ENCODE measurements at places on chromosomes 6 and 20. TPM values are rescaled to one million over a fixed set of nuclear protein-coding genes. Genes with fewer than 3 reads are reported as not detected.

GJA10 gene
- not detected for total RNA-seq

BPIFB2 gene
- not detected for total RNA-seq

DNA sequence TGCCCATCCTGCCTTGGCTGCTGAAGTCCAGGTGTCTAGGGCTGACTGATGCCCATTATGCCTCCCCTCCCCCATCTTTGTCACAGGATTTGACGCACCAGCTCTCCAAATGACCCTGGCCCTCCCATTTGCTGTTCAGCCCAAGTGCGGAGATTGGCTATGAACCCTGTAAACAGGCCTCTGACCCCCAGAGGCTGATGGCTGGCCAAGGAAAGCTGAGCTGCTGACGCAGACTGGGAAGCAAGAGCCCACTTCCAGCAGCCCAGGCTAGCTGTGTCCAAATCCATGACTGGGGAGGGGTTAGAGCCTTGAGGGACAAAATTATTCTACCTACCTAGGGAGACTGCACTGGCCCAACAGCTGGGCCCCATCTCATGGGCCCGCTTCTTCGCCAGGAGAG, 797 bp upstream of the GNRH2 start:
- no peak for DNase-seq

GRCh38 chr20:3046677-3047462, 1.0 kb downstream of the MRPS26 start:
- no peak for DNase-seq

DNA sequence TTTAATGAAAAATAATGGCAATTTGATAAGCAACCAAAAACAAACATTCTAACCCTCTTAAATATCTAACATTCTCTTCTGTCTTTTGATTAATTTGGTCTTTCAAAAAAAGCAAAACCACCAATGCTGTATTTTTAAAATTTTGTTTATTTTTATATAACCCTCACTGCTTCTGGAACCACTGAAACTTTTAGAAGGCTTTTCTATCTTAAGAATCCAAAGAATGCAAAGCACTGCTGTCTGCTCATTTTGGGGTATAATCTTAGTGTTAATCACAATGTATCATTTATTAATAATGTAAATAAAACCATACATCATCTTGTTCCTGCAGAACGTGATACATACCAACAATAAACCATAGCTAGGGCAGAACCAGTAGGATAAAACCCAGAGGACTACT, 14.0 kb downstream of the STK38 start:
- no peak for DNase-seq

GRCh38 chr20:22729180-22729579, 144.8 kb upstream of the FOXA2 start:
- DNase-seq = no peak

DNA sequence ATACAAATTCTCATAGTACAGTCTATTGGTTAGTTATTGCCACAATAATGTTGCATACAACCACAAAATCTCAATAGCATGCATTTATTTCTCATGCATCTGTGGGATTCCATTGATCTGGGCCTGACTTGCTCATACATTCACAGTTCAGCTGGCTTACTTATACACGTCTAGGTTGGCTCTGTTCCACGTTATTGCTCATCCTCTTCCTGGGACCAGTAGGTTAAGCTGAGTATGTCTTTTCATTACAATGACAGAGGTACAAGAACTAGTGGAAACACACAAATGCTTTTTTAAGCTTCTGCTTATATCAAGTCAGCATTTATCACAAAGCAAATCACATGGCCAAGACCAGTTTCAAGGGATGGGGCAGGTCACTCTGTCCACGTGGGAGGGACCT, 485.3 kb upstream of the BTBD3 start:
- no peak for DNase-seq

EYA4 gene
- total RNA-seq = 0.56 TPM

- DNase-seq = no peak
These were observed 34.7 kb upstream of the SCP2D1 start for GRCh38 chr20:18778690-18779392.

- DNase-seq = no peak
These were observed 233.4 kb upstream of the RIN2 start for GRCh38 chr20:19524691-19525090.

TRIM31 gene
- total RNA-seq = 278 TPM

PNLDC1 gene
- total RNA-seq = not detected

Data from left colon (tissue), 2 donors.